Esophagus (tissue), 2 donors: ENCODE measurements at places on chromosomes 12 and 14. TPM values are rescaled to one million over a fixed set of nuclear protein-coding genes. Genes with fewer than 3 reads are reported as not detected.

Gene LRP1-AS
- not detected for polyA plus RNA-seq

Gene CSRP2
- 33.6 TPM for polyA plus RNA-seq

Gene LRTM2
- not detected for polyA plus RNA-seq

Gene FBLN5
- polyA plus RNA-seq, result 3.3 TPM

Gene CD69
- 1.8 TPM for polyA plus RNA-seq

Gene ZCRB1
- 23.9 TPM for polyA plus RNA-seq

Gene NABP2
- polyA plus RNA-seq, result 10.2 TPM

Gene ARHGEF25
- polyA plus RNA-seq, result 20.8 TPM

Gene ABCC9
- polyA plus RNA-seq, result 1.6 TPM

Gene NAV3
- 0.19 TPM for polyA plus RNA-seq

Gene SRRM4
- polyA plus RNA-seq, result under 0.01 TPM

Gene OR4K15
- not detected for polyA plus RNA-seq

Gene WNT5B
- polyA plus RNA-seq, result 13.9 TPM

Gene SERPINA3
- 30.5 TPM for polyA plus RNA-seq

Gene RDH5
- 3.3 TPM for polyA plus RNA-seq

Gene CCDC196
- polyA plus RNA-seq, result not detected

Gene KCNH3
- 0.24 TPM for polyA plus RNA-seq

Gene ADAMTS20
- polyA plus RNA-seq, result not detected

Gene REP15
- 1.6 TPM for polyA plus RNA-seq
